ENCODE measurements at places on chromosomes 11 and 22.
A peak's percentile ranks its signal among the peaks of the same experiment; 100 is the strongest.

DNA sequence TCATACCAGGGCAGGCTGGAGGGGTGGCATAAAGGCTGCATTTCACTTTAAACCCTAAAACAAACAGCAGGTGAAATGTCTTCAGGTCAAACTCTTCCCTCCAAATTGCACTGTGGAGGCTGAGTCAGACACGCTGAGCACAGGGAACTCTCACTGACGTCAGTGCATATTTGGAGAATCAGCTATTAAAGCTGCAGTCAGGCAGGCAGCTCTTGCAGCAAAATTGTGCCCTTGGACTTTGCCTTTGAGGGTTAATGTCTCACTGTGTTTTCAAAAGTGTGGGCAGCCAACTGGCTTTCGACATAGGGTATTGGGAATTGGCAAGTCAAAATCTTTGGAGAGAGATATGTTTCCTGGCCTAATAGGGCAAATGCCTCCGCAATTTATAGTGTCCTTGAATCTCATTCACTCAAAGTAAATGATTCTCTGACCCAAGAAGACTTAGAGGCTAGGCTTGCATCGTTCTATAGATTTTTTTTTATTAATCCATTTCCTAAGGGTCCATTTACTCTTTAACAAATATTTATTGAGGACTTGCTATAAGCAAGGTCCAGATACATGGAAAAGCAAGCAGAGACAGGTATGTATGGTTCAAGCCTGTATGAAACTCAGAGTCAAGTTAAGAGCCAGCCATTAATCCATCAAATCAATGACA lies 27.7 kb upstream of the SMCO4 start:
- no peaks in the 10 kb centered on the region for H3K27me3 ChIP-seq
- no peak for DNase-seq
- H3K36me3 ChIP-seq: no peaks in the 10 kb centered on the region
- H3K4me1 ChIP-seq: peaks cover 7% of the 10 kb centered on the region
- no peak overlapping the region for H3K4me3 ChIP-seq

DNA sequence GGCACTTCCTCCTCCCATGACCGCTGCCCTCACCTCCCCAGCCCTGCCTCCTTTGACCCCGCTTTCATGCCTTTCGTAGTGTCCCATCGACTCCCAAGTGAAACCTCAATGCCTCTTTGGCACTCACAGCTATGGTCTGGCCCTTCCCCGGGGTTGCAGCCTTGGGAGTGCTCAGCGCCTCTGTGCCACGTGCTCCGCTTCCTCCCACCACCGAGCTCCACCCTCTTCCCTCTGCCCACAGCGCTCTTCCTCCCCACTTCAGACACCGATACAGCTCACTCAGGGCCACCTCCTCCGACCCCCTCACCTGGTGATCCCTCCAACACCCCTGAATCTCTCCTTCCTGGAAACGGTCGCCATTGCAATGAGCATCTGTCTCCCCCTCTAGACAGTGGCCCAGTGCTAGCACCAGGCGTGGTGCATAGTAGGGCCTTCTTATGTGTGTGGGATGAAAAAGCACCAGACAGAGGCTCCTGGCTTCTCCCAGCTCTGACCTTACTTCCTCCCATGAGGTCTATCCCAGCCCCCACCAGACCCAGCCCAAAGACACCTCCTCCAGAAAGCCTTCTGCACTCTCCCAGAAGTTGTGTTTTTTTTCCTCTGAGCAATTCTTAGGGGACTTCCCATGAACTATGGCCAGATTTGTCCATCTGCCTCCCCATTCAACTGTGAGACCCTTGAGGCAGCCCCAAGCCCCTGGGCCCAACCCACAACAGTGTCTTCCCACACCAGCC lies 16.4 kb upstream of the SCGB1A1 start:
- DNase-seq: no peak
- H3K27me3 ChIP-seq: no peaks in the 10 kb centered on the region
- H3K4me1 ChIP-seq: peaks cover 19% of the 10 kb centered on the region

DNA sequence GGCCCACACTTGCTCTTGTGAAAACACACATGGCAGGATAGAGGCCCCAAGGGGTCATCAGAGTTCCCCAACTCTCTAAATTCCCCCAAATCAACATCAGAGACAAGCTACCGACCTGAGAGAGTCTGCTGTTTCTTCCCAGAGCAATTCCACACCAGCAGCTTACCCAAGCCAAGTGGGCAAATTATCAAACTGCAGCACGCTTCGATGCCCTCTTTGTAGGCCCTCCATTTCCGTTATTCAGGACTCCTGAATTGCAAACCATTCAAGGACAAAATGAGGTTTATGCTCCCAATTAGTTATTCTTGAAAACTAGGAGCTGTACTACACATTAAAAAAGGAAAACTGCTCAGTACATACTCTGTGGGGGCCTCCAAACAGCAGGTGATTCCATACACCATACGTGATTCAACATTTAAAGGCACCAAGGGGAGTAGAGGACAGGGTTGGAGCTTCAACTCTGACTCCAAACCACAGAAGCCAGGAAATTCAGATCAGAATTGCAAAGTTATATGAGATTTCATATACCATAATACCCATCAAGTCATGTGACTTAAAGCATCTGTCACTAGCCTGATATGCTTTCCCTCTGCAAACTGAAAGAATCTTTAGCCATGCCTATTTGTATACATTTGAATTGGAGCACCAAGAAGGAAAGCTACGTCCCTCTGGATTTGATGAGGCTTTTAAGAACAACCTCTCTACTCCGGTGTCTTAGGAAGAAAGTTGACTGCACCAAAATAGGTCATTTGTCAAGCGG lies 234.8 kb downstream of the CADM1 start:
- no peak overlapping the region for H3K27ac ChIP-seq
- no peak overlapping the region for H3K4me3 ChIP-seq
- H3K36me3 ChIP-seq: no peaks in the 10 kb centered on the region
- H3K27me3 ChIP-seq: no peaks in the 10 kb centered on the region
- no peaks in the 10 kb centered on the region for H3K4me1 ChIP-seq

DNA sequence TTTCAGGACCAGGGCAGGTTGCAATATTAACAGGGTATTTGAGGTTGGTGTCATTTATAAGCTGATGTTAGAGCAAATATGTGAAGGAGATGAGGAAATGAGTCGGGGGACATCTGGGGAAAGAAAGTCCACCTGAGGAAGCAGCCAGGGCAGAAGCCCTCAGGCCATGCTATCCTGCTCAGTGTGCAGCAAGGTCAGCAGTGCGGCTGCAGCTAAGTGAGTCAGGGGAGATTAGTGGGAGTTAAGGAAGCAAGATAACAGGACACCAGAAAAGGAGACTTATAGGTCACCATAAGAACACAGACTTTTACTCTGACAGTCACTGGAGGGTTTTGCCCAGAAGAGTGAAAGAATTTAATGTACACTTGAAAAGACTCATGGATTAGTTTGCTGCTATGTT lies 468.9 kb downstream of the NTM start:
- no peaks in the 10 kb centered on the region for H3K27me3 ChIP-seq
- no peak overlapping the region for H3K27ac ChIP-seq
- no peaks in the 10 kb centered on the region for H3K4me1 ChIP-seq
- DNase-seq: no peak

DNA sequence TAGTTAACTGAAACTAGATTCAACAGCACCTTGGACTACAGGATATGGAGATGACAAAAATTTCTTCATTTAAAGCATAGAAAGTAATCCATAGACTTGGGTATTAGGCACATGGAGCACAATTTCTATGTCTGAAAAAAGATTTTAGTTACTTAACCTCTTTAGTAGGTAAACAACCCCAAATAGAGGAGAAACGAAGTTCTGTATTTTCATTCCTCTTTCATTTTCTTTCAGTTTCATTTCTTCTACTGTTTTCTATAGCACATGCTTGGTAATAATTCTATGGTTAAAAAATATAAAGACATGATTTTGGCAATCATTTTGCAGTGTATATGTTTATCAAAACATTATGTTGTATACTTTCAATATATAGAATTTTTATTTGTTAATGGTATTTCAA lies 99.5 kb downstream of the CASP12 start:
- no peaks in the 10 kb centered on the region for H3K4me1 ChIP-seq
- DNase-seq: no peak
- peak overlapping the region; percentile 22 for H3K4me3 ChIP-seq
- H3K27ac ChIP-seq: no peak overlapping the region

GRCh38 chr11:92979176-92979575 lies 9.7 kb downstream of the MTNR1B start:
- no peaks in the 10 kb centered on the region for H3K36me3 ChIP-seq
- no peaks in the 10 kb centered on the region for H3K27me3 ChIP-seq
- no peak overlapping the region for H3K27ac ChIP-seq
- no peak overlapping the region for H3K4me3 ChIP-seq
- no peak for DNase-seq

- H3K36me3 ChIP-seq: no peaks in the 10 kb centered on the region
- H3K27ac ChIP-seq: peak overlapping the region; percentile 64
- H3K4me1 ChIP-seq: peaks cover 7% of the 10 kb centered on the region
- H3K27me3 ChIP-seq: no peaks in the 10 kb centered on the region
- peak overlapping the region; percentile 39 for H3K4me3 ChIP-seq
- DNase-seq: no peak
Observed at GRCh38 chr11:74468058-74468457, 709 bp upstream of the KCNE3 start.

DNA sequence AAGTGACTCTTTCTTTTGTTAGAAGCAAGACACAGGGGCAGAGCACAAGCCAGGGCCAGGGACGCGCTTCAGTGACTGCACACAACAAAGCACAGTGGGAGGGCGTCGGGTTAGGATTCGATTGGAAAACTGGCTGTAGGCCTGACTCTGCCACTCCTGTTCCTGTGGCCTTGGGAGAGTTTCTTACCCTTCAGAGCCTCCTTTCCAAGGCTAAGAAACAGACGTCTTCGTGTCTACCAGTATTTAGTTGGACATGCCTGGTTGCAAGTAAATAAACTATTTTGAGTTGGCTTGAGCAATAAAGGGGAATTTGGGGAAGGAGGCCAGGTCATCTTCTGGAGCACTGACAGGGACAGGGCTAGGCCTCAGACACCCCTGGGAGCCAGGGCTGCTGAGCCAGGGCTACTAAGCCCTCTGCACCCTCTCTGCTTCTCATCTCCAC lies 549.1 kb downstream of the INSC start:
- H3K27ac ChIP-seq: no peak overlapping the region
- no peaks in the 10 kb centered on the region for H3K36me3 ChIP-seq
- no peaks in the 10 kb centered on the region for H3K27me3 ChIP-seq
- no peak overlapping the region for H3K4me3 ChIP-seq
- H3K4me1 ChIP-seq: no peaks in the 10 kb centered on the region

DNA sequence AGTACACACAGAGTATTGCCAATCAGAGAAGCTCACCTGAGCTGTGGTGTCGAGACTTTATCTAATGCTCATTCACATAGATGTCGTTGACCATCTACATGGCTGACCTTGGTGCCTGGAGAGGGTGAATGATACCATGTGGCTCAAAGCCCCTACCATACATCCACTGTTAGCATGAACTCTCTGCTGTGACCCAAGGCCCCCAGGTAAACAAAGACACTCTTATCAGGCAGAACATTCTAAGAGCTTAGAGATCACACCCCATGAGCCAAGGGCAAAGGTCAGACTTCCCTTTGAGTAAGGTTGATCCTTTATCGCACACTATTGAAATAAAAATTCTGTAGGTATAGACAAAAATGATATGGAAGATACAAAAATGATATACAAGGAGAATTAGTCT lies 15.0 kb upstream of the PIWIL3 start:
- no peak overlapping the region for H3K4me3 ChIP-seq
- H3K27me3 ChIP-seq: no peaks in the 10 kb centered on the region
- H3K4me1 ChIP-seq: no peaks in the 10 kb centered on the region
- no peaks in the 10 kb centered on the region for H3K36me3 ChIP-seq
- H3K27ac ChIP-seq: no peak overlapping the region

DNA sequence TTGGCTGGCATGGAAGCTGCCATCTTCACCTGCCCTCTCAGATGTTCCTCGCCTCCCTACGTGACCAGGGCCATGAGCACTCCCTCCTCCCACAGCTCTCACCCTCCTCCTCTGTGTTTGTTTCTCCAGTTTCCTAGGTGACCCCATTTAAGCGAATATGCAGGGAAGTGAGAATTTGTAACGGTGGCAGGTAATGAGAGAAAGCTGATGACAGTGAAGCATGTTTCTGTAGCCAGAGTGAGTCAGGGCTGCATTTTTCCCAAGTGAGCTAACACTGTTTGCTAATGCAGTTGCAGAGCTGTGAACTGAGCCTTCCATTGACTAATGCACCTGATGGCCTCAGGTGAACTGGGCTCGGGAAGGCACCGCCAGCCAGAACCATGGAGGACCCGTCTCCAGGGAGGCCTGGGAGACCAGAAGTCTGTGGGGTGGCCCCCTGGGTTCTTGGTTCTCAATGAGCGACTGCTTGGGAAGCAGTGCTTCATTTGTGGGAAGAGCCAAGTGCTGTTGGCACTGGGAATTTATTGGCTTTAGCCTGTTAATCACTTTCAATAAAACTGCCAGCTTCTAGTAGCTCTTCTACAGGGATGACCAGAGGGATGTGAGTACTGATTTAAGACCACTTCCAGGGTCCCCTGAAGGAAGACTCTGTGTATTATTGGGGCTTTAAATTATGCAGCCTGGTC lies 64.5 kb downstream of the BARX2 start:
- no peaks in the 10 kb centered on the region for H3K4me1 ChIP-seq
- no peaks in the 10 kb centered on the region for H3K36me3 ChIP-seq
- H3K27me3 ChIP-seq: no peaks in the 10 kb centered on the region
- DNase-seq: peak; percentile 82
